ENCODE measurements at places on chromosomes 3 and 15.

GRCh38 chr3:196938576-196938975, 3.8 kb downstream of the NCBP2 start:
- no peak for DNase-seq

DNA sequence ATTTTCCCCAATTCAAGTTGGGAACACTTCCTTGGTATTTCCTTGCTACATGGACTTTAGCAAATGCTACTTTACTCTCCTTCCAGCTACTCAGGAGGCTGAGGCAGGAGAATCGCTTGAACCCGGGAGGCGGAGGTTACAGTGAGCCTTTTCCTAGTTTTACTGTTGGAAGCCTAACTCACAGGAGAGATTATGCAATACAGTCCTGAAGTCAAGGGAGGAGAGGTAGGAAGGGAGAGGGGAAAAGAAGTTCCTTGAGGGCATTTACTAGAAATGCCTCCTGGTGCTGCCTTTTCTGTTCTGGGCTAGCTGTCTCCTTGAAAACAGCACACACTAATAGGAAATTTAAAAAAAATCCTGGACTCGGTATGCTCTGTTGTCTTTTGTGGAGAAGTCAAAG, 6.2 kb downstream of the HHLA2 start:
- no peak for DNase-seq

DNA sequence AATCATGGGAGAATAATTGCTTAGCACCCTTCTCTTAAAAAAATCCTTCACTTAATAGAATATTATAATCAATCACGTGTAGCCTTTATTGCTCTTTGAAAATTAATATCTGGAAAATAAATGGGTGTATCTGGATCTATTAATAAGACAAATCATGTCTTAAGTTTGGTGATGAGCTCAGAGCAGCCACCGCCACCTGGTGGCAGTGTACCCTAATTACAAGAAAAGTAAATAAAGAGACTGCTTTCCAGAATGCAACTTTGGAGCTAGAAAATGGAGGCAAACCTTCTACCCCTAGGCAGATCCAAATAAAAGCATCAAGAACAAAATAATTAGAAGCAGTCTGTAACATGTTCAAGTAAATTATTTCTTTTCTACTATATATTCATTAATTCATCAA, 43.5 kb downstream of the EPHB1 start:
- DNase-seq: no peak

DNA sequence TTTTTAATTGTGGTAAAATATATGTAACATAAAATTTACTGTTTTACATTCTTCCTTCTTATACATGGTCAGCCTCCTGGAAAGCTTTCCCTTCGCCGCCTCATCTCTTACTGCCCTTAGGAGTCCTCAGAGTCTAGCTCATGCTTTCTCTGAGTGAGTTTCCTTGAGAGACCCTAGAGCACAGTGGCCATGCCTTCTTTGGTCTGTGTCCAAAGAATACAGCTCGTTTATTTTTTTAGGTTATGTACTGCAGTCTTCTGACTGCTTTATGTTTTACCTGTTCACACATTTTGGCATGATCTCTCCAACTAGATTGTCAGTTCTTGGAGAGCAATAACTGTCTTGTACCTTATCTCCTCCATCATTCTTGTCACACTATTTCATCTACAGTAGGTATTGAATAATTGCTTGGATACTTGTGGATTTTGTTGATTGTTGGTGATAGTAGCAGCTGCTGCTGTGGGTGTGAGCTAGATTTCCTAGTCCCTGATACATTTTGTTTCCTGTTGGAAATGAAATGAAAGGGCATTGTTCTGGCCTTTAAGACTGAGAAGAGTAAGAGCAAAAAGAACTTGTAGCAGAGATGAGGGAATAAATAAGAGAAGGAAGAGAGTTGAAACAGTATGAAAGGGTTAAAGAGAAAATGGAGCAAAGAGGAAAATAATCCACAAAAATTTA, 10.9 kb downstream of the ARIH2 start:
- DNase-seq: no peak

DNA sequence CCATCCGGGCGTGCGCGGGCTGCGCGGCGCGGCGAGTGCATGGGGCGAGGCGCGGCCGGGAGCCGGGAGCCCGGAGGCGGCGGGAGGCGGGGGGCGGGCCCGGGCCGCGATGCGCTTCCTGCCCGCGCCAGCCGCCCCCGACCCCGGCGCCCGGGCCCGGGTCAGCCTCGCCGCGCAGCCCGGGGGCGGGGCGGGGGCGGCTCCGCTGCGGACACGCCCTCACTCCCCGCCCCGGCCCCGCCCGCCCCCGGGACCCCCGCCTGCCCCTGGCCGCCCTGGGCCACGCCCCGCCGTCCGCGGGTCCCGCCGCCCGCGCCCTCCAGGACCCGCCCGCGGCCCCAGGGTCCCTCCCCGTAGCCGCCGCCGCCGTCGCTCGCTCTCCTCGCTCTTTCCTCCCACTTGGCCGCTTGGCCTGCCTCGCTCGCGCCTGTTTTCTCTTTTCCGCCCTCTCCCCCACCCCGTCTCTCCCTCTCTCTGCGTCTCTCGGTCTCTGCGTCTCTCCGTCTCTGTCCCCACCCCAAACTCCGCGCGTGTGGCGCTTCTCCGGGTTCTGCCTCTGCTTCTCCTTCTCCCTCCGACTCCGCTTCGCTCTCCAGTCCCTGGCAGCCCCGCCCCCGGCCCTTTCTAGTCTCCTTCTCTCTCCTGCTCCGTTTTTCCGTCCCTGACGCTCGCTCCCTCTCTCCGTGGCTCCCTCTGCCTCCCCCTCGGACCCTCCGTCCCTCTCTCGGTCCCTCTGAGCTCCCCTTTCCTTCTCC, at the start of gene PLXND1:
PLXND1 (minus strand) TSS at position 41 of the 755 bp plus-strand sequence; CDS start at position 4, 37 bp downstream.
- peak; percentile 59 for DNase-seq

DNA sequence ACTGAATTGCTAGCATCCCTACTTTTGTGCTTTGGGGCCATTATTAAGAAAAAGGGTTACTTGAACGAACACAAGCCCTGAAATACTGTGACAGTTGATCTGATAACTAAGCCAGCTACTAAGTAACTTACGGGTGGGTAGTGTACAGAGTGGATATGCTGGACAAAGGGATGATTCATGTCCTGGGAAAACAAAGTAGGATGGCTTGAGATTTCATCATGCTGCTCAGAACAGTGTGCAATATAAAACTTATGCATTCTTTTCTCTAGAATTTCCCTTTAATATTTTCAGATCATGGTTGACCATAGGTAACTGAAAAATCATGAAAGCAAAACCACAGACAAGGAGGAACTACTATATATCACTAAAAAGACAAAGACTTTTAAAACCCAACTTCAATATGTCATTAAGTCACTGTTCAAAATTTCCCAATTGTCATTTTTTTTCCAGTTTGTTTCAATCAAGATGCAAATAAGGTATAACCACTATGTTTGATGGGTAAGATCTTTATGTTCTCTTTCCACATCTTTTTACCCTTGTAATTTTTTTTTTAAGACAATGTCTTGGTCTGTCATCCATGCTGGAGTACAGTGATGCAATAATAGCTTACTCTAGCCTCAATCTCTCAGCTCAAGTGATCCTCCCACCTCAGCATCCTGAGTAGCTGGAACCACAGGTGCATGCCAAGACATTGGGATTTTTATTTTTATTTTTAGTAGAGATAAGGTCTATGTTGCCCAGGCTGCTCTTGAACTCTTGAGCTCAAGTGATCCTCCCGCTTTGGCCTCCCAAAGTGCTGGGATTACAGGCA, 67.7 kb downstream of the IFT80 start:
- DNase-seq: no peak

- DNase-seq: no peak
Measured at GRCh38 chr3:146889626-146890025, 284.5 kb upstream of the PLSCR5 start.

- DNase-seq: no peak
Measured at GRCh38 chr3:196603683-196604082, 35.2 kb downstream of the FBXO45 start.
